ENCODE measurements at places on chromosomes 7 and 10.

DNA sequence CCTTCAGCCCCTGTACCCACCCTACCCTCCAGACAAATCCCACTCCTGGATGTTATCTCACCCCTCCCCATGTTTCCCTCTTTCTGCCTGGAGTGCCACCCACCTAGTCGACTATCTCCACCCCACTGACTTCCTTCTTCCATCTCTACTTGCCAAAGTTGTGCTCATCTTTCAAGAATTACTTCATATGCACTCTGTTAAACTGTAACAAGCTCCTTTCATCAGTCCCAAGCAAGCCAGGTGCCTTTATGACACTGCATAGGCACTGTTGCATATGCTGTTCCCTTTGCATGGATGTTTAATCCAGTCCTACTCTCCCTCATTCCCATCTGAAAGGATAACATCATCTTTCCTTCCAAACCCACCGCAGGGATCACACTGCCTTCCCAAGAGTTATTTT is 8.9 kb upstream of the CDK1 start:
- DNase-seq, result no peak

DNA sequence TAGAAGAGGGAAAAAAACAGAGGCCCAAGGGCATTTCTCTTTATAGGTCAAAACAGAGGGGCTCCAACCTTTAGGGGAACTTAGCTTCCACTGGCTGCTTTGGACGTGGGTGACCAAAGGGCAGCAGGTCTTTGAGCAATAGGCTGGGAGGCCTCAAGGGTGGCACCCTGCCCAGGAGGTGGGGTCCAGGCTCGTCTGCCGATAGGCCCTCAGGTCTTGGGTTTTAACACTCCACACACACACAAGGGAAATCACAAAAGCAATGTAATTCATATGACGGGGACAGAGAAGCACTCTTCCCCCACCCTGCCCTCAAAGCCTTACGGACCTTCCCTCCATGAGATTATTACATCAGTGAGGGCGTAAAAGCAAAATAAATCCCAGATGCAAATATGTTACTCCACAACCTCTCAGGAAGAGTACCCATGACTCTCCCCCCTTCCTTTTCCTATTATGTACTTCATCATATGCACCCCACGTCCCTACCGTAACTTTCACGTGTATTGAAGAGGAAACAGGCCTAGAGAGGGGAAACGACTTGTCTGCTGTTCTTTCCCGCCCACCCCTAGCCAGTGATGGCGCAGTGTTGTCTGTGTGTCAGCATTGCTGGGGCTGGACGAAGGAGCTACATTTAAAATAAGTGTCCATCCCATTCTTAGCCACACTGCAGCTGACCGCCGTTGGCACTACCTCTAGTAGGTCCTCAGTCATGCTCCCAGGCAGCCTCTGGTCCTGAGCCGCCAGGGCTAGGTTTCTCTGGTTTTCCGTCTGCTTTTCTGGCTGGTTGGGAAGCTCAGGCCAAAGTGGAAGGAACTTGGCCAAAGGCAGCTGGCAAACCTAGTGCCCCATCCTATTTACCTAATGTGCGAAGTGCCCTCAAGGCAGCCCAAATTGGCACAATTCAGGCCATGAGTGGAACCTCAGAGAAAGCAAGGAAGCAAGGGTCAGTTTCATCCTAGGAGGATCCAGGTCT is 2.1 kb downstream of the PCBD1 start:
- DNase-seq, result no peak

- DNase-seq, result no peak
These were observed 40.7 kb downstream of the TACC2 start for GRCh38 chr10:122029499-122030199.

- DNase-seq, result no peak
These were observed 13.2 kb downstream of the BAMBI start for GRCh38 chr10:28690545-28690944.

DNA sequence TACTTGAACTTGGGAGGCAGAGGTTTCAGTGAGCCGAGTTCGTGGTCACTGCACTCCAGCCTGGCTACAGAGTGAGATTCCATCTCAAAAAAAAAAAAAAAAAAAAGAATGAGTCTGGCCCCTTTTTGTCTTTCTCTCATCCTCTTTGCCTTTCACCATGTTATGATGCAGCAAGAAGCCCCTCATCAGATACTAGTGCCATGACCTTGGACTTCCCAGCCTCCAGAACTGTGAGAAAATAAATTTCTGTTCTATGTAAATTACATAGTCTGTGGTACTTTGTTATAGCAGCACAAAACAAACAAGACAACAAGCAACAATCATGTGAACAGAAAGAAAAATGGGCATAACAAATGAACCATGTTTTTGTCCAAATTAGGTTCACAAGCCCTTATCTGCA is 2.3 kb upstream of the DBNL start:
- no peak for DNase-seq

- no peak for DNase-seq
These were observed 26.6 kb upstream of the FAM180A start for GRCh38 chr7:135775230-135775629.
